Urinary bladder (tissue), 4 donors: ENCODE measurements at places on chromosomes 4 and X. TPM values are rescaled to one million over a fixed set of nuclear protein-coding genes. Genes with fewer than 3 reads are reported as not detected.
A peak's percentile ranks its signal among the peaks of the same experiment; 100 is the strongest.

DNA sequence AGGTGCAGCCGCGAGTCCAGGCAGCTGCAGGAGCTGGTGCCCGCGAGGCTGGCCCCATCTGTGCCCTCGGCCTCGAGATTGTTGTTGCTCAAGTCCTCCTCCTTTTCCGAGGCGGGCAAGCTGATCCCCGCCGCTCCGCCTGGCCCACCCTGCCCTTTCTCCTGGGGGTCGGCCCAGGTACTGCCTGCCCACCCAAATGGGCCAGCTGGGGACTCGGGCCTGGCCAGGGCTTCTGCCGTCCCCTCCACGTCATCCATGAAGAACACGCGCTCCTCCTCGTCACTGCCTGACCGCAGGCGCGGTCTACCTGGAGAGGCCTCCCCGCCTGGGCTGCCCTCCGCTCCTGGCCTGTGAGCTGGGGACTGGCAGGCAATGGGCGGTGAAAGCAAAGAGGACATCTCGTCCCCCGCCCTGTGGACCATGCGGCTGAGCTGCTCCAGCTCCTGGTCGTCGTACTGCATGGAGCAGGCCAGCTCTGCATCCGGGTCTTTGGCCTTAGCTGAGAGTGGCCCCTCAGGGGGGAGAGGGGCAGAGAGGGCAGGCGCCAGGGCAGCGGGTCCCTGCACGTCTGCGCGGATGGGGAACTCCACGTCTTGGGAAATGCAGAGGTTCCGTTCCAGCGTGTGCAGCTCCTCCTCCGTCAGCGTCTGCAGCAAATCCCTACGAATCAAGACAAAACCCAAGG, 43.1 kb upstream of the MXD4 start:
- DNase-seq = no peak

GRCh38 chr4:150070464-150071170, 7.6 kb upstream of the DCLK2 start:
- DNase-seq = no peak

GRCh38 chr4:69718396-69719271, 41.8 kb downstream of the SULT1B1 start:
- no peak for DNase-seq

DNA sequence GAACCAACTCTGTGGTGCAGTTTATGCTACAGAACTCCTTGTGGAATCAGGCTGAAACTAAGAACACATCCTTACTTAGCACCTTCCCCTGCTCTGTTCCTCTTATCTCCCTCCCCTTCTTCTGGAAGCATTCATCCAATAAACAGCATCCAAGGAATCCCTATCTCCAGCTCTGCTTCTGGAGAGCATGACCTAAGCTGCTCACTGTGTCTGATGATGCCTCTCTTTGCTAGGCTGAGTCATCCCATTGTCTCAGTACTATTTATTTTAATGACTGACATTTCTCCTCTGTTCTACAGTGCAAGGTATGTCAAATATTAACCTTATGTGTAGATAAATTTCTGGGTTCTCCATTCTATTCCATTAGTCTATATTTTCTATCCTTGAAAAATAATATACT, 71.2 kb downstream of the BEND2 start:
- no peak for DNase-seq

Gene AWAT2
- total RNA-seq = not detected

Gene ZDHHC9
- total RNA-seq = 25.2 TPM

- DNase-seq = no peak
These were observed 5.5 kb upstream of the WFS1 start for GRCh38 chr4:6264225-6264540.

Gene EDNRA
- total RNA-seq = 98.1 TPM

- no peak for DNase-seq
These were observed 1892.3 kb upstream of the TENM3 start for GRCh38 chr4:180350901-180351300.

DNA sequence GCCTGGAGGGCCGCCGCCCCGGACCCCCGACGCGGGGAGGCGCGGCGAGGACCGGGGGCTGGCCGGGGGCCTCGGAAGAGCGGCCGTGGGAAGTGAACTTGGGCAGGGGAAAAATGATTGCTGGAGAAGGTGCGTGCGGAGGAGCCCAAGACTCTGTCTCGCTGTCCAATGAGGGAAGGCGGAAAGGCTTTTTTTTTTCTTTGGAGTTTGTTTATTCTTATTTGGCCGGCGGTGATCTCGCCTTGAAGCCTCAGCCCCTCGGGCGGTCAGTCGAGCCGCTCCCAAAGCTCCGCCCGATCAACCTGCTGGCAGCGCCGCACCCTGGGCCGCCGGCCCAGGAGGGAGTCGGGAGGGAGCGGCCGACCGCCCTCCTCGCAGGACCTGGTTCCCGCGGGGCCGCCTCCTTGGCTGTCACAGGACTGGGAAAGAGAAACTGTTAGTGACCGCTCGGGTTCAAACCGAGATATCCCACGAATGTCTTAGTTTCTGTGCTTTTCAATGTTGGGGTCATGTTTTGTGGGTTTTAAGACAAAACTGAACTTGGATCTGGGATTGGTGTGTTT, 2.5 kb downstream of the CPEB2 start:
- DNase-seq = peak; percentile 28

DNA sequence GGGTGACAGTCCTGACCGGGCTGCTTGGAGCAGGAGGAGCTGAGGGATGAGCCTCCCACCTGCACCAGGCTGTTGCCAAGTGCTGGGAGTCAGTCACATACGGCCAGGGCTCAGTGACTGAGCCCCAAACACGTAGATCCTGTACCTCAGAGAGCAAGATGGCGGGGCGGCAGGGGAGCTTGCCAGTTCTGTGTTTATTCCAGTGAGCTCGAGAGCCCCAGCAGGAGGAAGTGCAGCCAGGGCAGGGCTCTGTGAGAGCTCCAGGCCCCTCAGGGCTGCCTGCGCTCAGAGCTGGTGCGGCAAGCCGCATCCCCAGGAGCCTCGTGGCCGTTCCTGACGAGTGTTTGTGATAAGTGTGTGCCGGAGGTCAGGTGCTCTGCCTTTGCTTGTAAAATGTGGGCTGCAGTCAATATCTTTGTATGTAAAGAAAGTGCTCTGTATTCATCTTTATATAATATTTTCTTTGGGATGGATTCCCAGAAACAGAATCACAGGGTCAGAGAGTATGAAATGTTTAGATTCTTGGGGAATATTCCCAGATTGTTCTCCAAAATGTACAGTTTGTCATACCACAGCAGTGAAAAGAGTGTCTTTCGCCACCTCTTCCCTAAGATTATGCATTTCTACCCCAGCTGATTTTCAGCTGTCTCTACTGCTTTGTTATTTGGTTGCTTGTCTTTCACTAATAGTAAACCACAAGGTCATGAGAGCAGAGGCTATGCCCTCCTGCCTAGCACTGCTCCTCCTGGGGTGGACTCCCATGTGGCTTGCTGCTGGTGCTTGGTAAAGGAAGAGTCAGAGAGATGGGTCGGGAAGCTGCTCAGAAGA, 50.3 kb downstream of the NELFA start:
- DNase-seq = no peak

Gene FAT1
- total RNA-seq = 215 TPM

GRCh38 chr4:7910952-7911578, 28.6 kb downstream of the AFAP1 start:
- no peak for DNase-seq

Gene CXorf58
- not detected for total RNA-seq

DNA sequence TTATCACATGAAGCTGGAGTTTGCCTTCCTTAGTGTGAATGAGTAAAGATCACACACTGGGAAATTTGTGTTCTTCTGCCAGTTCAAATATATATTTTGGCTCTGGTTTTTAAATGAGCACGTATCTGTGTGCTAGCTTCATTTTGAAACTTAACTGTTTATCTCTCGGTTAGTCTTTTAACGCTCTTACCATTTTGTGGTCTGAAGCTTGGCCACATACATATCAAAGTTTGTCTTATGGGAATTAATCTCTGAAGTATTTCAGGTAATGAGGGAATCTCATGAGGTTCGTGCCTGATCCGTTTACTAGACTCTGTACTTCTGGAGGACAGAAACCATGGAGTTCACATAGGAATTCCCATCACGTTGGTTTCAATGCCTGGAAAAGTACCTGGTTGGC, 13.8 kb downstream of the ATP10D start:
- DNase-seq = no peak

DNA sequence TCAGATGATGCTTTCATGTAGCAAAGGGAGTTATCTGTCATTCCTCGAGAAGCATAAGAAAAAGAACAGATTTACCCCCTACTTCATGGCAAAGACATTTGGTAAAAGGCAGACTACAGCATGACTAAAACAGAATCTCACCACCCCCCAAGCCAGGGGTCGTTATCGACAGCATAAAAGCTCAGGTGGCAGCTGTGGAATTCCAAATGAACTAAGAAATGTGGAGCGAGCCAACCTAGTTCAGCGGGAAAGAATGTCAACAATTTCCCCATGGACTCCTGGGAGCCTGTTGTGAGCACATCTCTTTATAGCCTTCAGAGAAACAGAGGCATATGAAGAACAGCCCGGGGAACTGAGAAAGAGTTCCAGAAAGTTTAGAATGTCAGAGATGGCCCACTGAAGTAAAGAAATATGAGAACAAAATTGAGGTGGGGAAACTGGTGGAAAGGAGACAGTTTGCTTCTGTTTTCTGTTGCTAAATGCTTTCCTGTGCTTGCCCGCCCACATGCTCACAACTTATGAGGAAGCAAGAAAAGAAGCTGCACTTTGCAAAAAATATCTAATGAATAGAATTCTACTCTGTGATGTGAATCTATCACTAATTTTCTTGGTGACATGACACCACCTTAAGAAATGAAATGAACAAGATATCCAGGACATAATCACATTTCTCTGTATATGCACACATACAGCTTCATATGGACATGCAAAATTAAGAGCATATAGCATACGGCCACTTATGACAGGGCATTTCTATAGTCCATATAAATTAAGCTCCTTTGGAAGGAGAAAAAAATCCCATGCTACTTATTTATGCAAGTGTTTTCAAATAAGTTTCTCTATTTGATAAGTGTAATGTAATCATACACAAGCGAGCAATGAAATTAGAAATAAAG, 135.3 kb upstream of the MID1 start:
- DNase-seq = no peak

DNA sequence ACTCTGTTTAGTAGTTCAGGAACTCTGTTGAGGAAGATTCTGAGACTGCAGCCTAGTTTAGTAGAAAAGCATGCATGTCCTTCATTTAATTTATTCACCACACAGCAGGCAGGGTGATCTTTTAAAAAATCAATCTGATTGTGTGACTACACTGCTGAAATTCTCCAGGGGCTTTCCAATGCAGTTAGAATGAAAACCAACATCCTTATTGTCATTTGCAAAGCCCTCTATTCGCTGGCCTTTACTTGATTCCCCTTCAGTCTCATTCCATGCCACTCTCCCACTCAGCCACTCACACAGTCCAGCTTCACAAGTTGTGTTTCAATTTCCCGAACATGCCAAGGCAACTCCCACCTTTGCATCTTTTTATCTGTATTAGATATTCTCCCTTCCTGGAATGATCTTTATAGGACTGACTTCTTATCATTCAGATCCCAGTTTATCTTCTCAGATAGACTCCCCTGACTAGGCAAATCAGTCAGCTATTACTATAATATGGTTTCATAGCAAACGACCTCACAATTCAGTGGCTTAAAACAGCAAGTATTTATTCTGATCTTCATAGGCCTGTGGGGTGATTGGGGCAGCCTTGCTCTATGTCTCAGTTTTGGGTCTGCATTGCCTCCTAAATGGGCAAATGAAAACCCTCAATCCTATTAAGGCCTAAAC, 21.3 kb upstream of the FTHL17 start:
- DNase-seq = no peak

GRCh38 chr4:15901998-15902397, 36.5 kb downstream of the FGFBP1 start:
- DNase-seq = no peak

DNA sequence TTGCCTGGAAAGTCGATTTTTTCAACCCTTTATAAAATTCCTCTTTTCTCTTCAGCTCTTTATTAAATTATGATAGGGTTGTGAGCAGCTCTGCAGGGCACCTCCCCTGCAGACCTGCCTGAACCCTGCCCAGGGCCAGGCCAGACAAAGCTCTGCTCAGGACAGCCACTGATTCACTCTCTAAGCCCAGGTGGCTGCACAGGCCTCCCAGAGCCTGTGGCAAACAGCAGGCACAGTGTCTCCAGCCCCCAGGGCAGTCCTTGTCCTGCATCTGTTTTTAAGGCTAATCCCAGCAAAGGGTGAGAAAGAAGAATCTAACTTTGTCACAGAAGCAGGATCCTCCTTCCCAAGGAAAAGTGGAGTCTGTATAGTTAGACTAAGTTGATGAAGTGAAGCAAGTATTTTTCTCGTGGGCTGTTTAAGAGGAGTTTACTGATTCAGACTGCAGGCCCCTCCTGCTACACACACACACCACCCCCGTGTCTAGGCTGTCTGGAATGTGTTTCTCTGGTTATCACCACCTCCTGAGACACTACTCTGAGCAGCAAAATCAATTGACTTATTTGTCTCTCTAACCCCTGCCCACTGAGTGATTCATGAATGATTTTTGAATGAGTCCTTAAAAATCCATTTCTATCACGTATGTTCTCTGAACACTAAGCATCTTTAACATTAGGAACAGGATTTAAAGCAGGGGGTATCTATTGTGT, 101.7 kb downstream of the CHIC2 start:
- no peak for DNase-seq

- DNase-seq = no peak
These were observed 25.1 kb downstream of the SCARB2 start for GRCh38 chr4:76188557-76188956.

GRCh38 chr4:177729681-177730080, 287.4 kb upstream of the AGA start:
- no peak for DNase-seq

DNA sequence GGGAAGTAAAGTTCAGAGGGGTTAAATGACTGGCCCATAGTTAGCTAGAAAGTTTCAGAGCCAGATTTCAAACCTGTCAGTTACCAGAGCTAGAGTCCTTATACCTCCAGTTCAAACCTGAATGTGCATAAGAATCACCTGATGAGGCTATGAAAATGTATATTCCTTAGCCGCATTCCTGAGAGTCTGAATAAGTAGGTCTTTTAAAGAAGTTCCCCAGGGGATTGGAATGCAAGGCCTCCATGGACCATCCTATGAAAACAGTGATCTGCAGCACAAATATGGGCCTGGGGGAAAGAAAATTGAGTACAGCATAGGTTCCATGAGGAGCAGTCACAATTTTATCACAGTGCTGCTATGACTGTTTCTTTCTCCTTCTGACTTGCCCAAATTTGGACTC, 263.9 kb upstream of the CXorf66 start:
- no peak for DNase-seq

DNA sequence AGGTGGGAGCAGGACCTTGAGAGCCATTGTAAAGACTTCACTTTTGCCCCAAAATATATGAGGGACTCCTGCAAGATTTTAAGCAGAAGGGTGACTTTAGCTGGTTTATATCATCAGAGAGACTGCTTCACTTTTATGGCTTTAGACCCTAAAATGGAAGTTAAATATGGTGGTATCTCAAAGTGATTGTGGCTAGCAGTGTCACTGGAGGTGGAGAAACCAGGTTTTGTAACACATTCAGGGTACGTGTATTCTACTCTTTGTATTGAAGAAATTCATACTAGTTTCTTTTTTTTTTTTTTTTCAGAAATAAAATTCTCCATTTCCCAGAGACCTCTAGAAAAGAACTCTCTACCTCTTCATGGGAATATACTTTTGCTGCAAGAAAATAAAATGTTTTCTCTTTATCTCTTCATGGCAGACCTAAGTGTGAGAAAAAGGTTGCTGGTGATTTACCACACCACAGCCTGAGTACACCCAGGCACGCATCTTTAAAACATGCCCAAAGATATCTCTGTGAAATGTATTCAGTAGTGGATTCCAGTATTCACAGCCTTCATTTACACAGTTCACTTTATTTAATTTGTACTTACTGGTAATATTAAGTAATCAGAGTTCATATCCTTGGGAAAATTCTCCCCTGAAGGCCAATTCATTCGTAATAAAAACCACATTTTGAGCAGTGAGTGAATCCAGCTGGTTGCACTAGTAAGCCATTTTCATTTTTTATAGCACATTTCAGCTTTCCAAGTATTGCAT, 74.3 kb upstream of the GUCY1A1 start:
- peak; percentile 75 for DNase-seq

Gene SLC25A31
- not detected for total RNA-seq

Gene RTL9
- total RNA-seq = 0.48 TPM
